Stimulated activated CD8-positive, alpha-beta memory T cell treated with anti-CD3 and anti-CD28 coated beads, Interleukin-7, amount 100 ng/mL, for 1 hour (primary cell): ENCODE measurements at places on chromosomes 11 and 22.

DNA sequence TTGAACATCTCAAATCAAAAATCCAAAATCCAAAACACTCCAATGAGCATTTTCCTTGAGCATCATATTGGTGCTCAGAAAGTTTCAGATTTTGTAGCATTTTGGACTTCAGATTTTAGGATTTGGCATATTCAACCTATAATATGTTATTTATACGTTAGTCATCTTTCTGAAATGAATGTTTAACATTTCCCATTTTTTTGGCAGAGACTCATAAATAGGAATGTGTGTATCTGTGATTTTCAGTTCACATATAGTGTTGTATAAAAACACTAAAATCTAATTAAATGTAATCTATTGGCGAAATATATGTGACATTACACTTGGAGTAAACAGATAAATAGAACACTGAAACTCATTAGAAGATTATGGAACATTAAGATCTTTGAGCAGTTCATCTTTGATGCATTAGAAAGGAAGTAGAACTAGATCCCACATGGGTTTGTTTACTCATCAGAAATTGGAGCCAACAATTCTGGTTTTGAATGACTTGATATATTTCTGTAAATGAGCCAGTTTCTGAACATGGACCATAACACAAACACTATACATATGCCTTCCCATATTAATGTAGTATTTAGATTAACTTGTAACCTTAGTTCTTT, 153.1 kb downstream of the UVRAG start:
- DNase-seq: no peak

GRCh38 chr11:30786256-30787110, 200.3 kb upstream of the MPPED2 start:
- DNase-seq: no peak

GRCh38 chr11:70158201-70158600, 44.9 kb upstream of the FADD start:
- DNase-seq: no peak

GRCh38 chr22:25566898-25567235, 2.4 kb downstream of the GRK3 start:
- no peak for DNase-seq

DNA sequence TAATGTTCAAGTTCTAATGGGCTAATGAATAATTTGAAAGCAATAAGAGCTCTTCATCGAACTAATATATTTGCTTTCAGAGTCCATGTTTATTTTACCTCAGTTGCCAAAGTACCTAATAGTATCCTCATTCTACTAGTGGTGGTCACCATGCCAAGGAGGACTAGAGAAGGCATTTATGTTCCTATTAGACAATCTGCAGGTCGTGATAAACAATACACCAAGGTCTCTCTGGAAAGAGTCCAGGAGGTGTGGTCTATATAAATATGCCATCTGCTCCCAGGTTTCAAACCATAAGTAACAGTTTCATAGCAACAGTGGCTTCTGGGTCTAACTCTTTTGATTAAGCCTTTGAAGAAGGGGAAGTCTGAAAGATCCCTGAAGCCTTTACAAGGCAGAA, 42.9 kb downstream of the ARFGAP3 start:
- DNase-seq: no peak

DNA sequence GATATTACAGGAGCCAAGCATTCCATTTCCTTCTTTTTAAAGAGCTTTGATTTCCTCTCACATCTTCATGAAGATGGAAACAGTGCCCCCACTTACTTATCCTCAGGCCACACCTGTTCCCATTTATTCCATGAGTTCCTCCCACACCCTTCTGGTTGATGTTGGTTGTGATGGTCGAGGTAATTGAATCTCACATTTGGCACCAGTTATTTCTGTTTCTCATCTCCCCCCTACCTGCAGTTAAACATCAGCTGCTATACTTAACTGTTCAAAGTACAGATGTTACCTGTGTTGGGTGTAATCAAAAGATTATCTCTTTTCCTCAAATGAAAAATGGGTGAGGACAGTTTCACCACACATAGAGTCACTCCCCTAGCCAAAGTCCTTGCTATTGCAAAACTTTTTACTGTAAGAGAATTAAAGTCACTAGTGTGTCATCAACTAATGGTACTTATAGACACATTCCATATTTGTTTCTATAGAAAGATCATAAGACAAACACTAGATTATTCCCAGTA, 1.9 kb downstream of the TMEM45B start:
- no peak for DNase-seq

- DNase-seq: no peak
Observed at GRCh38 chr11:94650756-94651155, 83.6 kb downstream of the PIWIL4 start.

DNA sequence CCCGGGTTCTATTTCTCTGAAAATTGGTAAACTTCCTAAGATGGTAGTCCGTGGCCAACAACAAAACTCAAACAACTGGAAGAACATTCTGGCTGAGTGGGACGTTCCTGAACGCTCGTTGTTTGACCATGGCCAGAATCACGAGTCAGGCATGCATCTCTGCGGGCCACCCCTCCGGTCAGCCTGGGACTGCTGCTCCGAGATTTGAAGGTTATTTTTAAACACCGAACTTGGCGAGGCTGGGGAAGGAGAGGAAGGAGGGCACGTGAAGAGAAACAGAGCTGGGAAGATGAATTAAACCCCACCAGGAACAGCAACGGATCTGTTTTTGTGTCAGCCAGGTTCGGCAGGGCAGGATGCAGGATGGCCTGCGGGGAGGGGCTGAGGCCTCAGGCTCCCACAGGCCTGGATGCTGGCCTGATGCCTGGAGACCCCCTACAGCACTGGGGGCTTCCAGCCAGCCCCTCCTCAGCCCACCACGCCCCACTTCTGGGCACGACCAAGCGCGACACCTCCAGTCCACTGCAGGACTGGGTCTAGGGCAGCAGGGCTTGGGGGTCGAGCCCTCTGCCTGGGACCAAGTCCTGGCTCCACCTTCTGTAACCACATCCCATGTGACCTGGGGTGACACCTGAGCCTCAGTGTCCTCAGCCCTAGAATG, 5.1 kb downstream of the SHISAL1 start:
- no peak for DNase-seq

- DNase-seq: no peak
Observed at GRCh38 chr11:25899617-25900160, 432.2 kb upstream of the ANO3 start.

DNA sequence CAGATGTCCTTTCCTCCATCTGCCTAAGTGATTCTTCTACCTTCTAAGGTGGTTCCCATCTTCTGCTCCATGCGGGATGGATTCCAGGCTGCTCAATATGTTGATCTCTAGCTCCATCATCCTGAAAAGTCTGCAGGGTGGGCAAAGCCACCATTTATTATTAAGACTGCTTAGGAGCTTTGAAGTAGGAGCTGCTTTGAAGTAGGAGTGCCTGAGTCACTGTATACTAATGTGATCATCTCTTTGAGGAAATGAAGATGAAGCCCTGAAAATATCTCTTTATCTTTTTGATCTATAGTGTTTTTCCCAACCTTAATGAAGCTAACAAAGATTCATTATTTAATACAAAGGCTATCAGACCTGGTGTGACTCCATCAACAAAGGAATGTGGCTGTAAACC, 13.1 kb downstream of the HEPHL1 start:
- DNase-seq: no peak

DNA sequence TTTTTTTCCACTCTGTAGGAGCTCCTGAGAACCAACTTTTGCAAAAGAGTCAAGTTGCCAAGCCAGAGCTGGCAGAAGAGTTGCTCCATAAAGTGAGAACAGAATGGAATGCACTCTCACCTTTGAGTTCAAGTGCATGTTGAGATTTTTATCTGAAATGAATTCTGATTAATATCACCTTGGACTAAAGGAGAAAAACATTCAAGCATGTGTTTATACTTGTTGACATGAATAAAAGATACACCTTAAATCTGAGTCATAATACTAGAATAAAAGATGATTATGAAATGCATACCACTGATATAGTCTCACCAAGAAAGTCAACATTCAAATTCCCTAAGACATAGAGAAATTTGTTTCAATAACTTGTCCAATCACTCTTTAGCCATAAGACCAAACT, 37.8 kb downstream of the ARL14EP start:
- no peak for DNase-seq

GRCh38 chr11:130122141-130122575, 37.4 kb upstream of the ST14 start:
- DNase-seq: no peak

- no peak for DNase-seq
Observed at GRCh38 chr22:45444168-45444567, 30.7 kb downstream of the RIBC2 start.

- DNase-seq: no peak
Observed at GRCh38 chr11:118434123-118434552, 2.2 kb upstream of the KMT2A start.

GRCh38 chr22:36764641-36765040, 11.3 kb downstream of the IFT27 start:
- DNase-seq: no peak

DNA sequence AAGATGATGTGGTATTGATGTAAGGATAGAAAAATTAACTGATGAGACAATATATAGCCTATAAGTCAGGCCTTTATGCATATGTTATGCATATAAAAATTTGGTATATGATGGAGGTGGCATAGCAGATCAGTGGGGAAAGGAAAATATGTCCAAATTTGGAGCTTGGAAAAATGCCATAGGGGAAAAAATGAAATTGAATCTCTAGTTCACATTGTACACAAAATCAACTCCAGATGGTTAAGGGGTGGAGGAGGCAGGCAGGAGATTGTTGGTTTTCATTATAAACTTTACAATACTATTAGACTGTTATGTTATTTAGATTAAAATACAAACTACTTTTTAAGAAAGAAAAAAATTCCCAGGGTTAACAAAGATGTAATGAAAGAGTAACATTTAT, 15.1 kb upstream of the CD3E start:
- DNase-seq: no peak

DNA sequence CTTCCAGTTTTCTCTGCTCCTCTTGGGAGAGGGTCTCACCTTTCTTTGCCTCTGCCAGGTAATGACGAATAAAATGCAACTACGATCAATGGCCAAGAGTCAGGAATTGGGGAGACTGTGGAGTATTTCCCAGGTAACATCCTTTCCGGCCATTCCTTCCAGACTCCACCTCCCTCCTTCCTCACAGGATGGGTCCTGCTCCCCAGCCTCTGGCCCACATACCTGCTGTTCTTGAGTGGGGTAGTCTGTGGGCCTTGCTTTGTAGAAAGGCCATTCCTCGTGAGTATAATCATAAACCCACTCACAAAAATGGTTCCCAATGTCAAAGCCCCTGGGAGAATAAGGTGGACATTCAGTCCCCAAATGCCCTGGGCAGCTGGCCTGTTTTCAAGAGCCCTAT, 1.5 kb upstream of the CPT1B start:
- no peak for DNase-seq

DNA sequence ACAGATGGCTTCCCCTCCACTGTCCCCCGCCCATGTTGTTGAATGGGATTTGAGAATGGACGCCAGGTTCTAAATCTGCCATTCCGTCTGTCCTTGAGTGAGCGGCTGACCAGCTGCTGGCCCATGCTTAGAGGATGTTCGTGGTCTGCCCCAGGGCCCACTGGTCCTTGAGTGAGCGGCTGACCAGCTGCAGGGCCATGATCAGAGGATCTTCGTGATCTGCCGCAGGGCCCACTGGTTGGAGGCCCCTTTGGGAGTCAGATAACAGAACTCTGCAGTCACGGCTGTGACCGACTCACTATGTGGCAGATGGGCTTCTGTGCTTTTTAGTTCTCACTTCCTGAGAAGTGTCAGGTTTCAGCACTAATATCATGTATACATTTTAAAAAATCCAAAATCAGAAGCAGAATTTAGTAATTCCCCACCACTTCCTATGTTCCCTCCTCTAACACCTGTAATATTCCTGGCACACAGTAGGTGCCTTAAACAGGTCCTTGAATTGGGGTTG, 54.1 kb downstream of the MICAL3 start:
- DNase-seq: no peak

- no peak for DNase-seq
Observed at GRCh38 chr11:65440831-65441499, 18.4 kb downstream of the NEAT1 start.

- DNase-seq: no peak
Observed at GRCh38 chr11:121494355-121495099, 41.8 kb upstream of the SORL1-AS1 start.

DNA sequence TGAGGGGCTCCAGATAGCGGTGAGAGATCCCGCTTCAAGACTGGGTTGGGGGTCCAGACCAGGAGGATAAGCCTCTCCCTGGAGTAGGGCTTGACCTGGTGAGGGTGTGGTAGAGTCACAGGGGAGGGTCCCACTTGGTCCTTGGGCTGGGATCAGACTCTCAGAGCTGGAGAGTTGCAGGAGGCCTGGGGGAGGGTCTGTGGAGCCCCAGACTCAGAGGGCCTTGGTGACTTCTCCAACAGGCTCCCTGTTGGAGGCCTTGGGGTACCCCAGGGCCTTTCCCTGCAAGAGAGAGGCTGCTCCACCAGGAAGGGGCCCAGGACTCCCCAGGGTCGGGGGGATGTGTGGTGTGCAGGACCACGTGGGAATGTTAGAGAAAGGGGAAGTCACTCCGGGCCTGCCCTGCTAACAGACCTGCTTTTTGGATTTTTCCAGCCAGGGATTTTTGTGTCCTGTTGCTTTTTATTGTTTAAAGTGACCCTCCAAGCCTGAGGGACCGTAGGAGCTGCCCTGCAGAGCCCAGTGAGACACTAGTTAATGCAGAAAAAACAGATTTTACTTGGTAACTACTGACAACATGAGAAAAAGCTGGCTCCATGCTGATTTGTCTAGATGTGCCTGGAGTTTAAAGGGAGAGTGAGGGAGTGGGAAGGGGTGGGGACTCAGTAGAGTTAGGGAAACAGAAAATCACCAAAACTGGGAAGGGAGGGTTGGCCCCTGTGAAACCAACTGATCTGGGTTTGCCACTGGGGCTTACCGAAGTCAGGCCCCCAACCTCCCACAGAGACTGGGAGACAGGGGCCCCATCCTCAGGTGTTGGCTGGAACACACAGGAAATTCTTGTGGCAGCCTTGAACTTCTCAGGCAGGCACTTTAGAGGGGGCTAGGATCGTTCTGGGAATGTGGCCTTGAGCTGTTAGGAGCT, 801 bp upstream of the TXNRD2 start:
- DNase-seq: no peak

DNA sequence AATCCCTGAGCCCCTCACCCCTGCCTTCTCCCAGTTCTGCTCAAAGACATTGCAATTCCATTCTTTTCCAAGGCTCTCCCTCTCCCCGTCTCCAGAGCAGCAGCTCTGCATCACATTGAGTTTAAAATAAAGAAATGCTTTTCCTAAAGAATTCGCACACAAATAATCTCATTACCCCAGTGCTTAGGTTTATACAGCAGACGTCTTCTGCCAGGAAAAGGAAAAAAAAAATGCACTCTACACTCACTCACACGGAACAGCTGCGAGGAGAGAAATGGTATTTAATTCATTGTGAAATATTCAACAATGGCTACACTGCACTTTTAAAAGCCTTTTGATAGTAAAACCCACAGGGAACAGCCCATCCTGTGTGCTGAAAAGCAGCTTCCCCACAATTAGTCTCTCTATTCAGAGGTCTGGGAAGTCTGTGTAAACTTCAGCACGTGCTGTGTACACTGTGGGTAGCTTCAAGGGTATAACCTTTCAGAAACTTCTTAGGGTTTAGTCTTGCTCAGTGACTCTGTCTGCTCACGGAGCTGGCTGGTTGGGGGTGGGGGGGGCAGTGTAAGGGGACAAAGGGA, 42.8 kb downstream of the ETS1 start:
- no peak for DNase-seq
